Stimulated activated CD4-positive, alpha-beta T cell treated with anti-CD3 and anti-CD28 coated beads, Interleukin-4, amount 100 ng/mL, for 4 hours (primary cell): ENCODE measurements at places on chromosomes 16 and 17.

DNA sequence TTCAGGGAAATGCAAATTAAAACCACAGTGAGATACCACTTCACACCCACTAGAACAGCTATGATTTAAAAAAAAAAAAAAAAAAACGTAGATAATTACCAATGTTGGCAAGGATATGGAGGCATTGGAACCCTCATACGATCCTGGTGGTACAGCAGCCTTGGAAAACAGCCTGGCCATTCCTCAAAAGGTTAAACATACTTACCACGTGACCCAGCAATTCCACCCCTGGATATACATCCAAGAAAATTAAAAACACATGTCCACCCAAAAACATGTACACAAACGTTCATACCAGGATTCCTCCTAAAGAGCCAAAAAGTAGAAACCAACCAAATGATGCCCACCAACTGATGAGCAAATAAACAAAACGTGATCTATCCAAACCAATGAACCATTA, 68.1 kb downstream of the GAS7 start:
- no peak for DNase-seq

- DNase-seq: no peak
Observed at GRCh38 chr16:89048871-89049422, 44.7 kb upstream of the ACSF3 start.

DNA sequence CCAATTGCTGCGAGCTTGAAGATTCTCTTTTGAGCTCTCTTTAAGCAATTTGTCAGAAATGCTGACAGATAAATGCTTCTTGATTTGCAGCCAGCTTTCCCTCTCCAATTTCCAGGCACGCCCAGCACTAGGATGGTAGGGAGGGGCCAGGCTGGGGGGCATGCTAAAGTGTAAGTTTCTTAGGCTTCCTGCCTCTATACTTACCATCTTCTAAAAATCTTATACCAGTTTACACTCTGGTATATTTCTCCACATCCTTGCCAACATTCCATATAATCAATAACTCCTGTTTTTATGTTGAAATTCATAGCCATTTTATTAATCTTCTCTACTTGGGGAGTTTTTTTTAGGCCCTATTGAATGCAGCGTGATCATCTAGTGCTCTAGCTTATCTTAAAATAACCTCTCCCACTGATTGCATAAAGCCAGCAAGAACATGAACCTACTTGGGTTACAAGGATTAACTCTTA, 17.5 kb downstream of the ACSF2 start:
- DNase-seq: no peak

DNA sequence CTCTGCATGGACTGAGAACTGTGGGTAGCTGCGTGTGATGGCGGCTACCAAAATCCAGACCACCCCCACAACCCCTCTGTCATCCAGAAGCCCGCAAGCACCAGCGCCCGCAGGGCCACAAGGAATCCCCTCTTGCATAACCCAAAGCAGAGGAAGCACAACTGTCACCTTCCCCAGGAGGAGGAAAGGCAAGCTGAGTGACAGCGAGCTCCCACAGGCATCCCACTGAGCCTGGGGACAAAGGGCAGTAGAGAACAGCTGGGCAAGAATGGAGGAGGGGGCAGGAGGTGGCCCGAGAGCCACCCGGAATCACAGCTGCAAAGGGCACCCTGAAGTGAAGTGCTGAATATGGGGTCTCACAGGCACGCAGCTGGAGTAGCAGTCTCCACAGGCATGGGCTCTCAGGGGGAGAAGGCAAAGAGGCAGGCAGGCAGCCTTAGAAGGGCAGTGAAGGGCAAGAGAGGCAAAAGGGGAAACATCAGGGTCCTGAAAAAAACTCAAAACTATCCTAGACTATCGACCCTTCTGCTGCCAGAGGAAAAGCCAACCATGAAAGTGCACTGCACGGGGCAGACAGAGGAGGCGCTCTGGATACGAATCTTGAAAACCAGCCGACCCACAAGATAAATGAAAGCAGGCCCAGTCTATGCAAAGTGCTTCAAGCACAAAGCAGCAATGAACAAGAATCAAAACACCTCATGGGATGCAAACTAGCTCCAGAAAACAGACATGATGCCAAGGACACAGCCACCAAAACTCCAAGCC, 17.1 kb downstream of the USP36 start:
- DNase-seq: no peak

DNA sequence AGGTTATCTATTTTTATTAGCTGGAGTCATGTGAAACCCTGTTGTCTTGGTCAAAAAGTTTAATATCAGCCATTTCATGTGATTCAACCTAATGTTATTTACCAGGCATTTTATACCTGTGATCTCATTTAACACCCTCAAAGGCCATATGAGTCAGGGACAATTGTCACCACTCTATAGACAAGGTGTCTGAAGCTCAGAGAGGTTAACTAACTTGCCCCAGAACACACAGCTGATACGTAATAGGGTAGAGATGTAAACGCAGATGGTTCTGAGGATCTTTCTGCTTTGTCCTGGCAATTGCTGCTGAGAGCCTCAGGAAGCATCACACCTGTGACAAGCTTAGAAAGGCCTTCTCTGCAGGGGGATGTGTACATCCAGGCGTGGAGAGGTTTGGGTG, 4.9 kb downstream of the CD300A start:
- no peak for DNase-seq

DNA sequence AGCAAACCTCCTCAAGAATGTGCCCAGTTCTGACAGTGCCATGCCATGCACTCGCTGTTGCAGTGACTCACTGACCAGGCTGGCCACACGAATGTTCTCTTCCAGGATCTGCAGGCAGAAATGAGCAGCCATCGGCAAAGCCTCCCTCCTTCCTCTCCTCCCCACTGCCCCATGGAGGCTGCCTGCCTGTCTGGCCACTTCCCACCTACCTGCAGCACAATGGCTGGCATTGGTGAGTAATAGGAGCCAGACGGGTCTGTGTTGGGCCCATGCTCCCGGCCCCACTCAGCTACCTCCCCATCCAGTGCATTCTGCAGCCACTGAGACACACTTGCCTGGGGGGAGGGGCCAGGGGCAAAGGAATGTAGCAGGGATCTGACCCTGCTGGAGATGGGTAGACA, 2.8 kb upstream of the MATCAP1 start:
- no peak for DNase-seq
